Suprapubic skin (tissue), 4 donors: ENCODE measurements at places on chromosomes 4 and X.

DNA sequence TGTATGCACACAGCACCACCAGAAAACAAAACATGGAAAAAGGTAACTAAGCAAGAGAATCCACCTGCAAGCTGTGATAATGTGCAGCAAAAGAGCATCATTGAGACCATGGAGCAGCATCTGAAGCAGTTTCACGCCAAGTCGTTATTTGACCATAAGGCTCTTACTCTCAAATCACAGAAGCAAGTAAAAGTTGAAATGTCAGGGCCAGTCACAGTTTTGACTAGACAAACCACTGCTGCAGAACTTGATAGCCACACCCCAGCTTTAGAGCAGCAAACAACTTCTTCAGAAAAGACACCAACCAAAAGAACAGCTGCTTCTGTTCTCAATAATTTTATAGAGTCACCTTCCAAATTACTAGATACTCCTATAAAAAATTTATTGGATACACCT, 90.2 kb downstream of the TET2 start:
- H3K27me3 ChIP-seq, result no peaks in the 10 kb centered on the region
- no peak overlapping the region for H3K4me3 ChIP-seq
- no peaks in the 10 kb centered on the region for H3K4me1 ChIP-seq
- peaks cover 40% of the 10 kb centered on the region for H3K36me3 ChIP-seq
- DNase-seq, result no peak
- H3K27ac ChIP-seq, result no peak overlapping the region

- peaks cover 30% of the 10 kb centered on the region for H3K4me1 ChIP-seq
- H3K27ac ChIP-seq, result no peak overlapping the region
- no peak for DNase-seq
- H3K36me3 ChIP-seq, result no peaks in the 10 kb centered on the region
- H3K27me3 ChIP-seq, result no peaks in the 10 kb centered on the region
Observed at GRCh38 chr4:48645225-48645794, 134.8 kb downstream of the FRYL start.

DNA sequence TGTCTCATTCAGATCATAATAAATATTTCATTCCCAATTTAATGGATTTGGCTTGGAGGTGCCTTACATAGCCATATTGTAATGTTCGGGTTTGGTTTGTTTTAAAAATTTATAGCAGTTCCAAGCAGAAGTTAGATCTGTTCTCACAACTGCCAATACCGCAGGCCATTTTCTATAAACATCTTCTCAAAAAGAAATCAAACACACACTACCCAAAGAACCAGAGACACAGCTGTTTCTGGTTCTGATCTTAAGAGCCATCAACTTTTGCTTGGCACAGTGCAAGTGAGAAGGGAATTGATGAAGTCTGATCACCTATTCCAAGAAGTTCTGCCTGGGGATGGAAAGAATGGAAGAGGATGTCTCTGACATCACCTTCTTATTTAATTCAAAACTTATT, 22.9 kb downstream of the MID1IP1 start:
- no peak for DNase-seq
- H3K4me3 ChIP-seq, result no peak overlapping the region
- H3K36me3 ChIP-seq, result no peaks in the 10 kb centered on the region
- no peaks in the 10 kb centered on the region for H3K27me3 ChIP-seq

GRCh38 chr4:84673475-84674240, 90.7 kb downstream of the CDS1 start:
- no peak overlapping the region for H3K27ac ChIP-seq
- no peak overlapping the region for H3K4me3 ChIP-seq
- H3K36me3 ChIP-seq, result peaks cover 70% of the 10 kb centered on the region
- no peaks in the 10 kb centered on the region for H3K27me3 ChIP-seq
- H3K4me1 ChIP-seq, result no peaks in the 10 kb centered on the region
- DNase-seq, result no peak

GRCh38 chr4:69689599-69689998, 36.6 kb upstream of the UGT2A1 start:
- no peak overlapping the region for H3K4me3 ChIP-seq
- no peaks in the 10 kb centered on the region for H3K27me3 ChIP-seq
- no peak overlapping the region for H3K27ac ChIP-seq
- peaks cover 3% of the 10 kb centered on the region for H3K4me1 ChIP-seq
- no peak for DNase-seq

GRCh38 chrX:135572436-135572835, 52.0 kb downstream of the INTS6L start:
- H3K27me3 ChIP-seq, result no peaks in the 10 kb centered on the region
- DNase-seq, result no peak
- H3K36me3 ChIP-seq, result peaks cover 8% of the 10 kb centered on the region

- H3K27me3 ChIP-seq, result no peaks in the 10 kb centered on the region
- no peak overlapping the region for H3K4me3 ChIP-seq
- DNase-seq, result no peak
- peak overlapping the region; percentile 71 for H3K27ac ChIP-seq
Observed at GRCh38 chr4:7971881-7972500, 32.3 kb upstream of the AFAP1 start.

DNA sequence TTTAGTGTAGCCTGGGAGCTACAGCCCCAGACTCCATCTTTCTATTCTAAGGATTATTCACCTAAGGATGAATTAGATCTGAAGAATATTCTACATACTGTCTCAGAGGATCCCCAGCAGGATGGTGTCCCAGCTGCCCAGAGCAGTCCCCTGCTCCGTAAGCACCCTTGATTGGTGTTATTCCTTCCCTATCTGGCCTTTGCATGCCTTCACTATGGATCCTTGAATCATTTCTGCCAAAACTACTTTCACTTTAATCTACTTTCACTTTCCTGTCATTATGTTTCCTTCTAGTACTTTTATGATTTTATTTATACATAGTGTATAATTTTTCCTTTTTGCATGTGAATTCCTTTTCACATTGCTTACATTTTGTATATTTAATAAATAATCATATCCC, 39.2 kb downstream of the ARHGAP24 start:
- peaks cover 19% of the 10 kb centered on the region for H3K4me1 ChIP-seq
- no peak for DNase-seq
- no peaks in the 10 kb centered on the region for H3K27me3 ChIP-seq
- peak overlapping the region; percentile 18 for H3K4me3 ChIP-seq

DNA sequence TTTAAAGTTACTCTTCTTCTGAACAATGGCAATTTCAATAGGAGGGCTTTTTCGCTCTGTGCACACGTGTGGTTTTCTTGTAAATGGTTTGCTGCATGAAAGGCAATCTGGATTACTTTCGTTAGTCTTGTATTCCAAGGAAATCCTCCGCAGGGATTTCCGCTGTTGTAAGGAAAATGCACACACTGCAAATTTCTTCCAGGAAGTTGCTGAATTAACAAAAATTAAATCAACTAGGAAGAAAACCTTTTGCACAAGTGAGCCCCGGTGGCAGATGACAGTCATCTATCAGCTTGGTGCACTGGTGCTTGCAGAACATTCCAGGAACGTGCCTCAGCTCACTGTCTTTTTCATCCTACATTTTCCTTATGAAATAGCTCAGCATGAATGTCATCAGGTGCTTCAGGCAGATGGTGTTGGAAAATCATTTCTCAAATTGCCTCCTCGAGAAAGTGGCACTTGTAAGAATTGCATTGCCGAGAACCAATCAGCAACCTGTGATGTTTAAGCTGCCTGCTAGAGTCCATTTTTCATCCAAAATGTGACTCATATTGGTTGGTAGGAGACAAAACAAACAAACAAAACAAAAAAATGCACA, 272.4 kb upstream of the VCX start:
- H3K36me3 ChIP-seq, result no peaks in the 10 kb centered on the region
- no peaks in the 10 kb centered on the region for H3K27me3 ChIP-seq
- H3K4me3 ChIP-seq, result no peak overlapping the region
- no peak for DNase-seq
- H3K4me1 ChIP-seq, result no peaks in the 10 kb centered on the region

DNA sequence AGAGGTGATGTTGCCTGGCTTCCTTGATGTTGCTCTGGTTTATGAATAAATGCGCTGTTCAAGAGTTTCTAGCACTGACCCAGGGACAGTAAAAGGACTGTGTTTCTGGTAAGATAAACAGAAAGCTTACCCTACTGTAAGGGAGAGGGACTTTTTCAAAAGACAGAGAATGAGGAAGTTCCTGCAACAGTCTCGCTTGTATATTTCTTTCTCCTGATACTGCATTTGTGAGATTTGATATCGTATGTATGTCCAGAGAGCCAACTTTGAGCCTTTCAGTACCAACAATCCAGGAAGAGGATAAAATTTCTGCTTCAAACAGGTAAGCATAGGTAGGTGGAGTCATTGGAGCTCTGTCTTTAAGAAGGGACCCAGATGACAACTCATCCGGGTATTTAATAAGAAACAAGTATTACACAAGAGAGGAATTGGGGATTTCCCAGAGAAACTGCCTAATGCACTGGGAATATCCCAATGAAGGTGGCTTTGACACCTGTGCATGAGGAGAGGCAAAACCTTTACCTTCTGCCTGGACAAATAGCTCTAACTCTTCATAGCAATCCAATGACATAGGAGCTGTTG, 773 bp downstream of the DAPP1 start:
- no peak for DNase-seq
- H3K27ac ChIP-seq, result peak overlapping the region; percentile 83
- H3K4me1 ChIP-seq, result peaks cover 20% of the 10 kb centered on the region
- no peaks in the 10 kb centered on the region for H3K27me3 ChIP-seq

DNA sequence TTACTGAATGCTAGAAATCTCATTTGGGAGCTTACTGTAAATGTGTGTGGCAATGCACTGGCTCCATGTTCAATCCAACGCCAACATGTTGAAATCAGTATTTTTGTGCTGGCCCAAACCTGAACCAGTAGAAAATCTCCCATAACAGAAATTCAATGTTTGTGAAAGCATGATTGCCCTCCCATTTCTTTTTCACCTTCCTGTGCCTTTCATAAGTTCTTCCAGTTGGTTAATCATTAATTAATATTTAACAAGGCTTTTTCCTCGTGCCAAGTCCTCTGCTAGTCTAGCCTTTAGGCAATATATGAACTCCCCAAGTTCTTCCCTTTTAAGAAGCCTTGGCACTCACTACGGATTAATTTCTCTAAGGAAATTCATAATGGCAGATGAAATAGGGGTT, 1.3 kb upstream of the PLS3 start:
- H3K27me3 ChIP-seq, result no peaks in the 10 kb centered on the region
- peaks cover 9% of the 10 kb centered on the region for H3K4me1 ChIP-seq
- H3K4me3 ChIP-seq, result no peak overlapping the region
- no peak for DNase-seq
- H3K36me3 ChIP-seq, result no peaks in the 10 kb centered on the region

DNA sequence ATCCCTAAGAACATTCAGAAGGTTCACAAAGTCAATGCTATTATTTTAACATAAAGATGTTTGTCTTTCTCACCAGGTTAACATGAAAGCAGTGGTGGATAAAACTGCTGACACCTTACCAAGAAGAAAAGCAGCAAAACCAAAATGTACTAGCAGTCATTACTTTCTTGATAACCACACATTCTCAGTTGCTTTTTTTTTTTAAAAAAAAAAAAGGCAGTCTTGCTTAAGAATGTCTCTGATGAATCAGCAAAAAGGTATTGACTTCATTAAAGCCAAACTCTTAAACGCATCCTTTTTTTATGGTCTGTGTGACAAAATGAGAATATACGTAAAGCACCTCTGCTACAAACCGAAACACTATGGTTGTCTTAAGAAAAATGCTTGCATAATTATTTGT, 31.9 kb downstream of the CDKL2 start:
- no peaks in the 10 kb centered on the region for H3K4me1 ChIP-seq
- no peak for DNase-seq
- H3K27ac ChIP-seq, result no peak overlapping the region
- H3K36me3 ChIP-seq, result no peaks in the 10 kb centered on the region

DNA sequence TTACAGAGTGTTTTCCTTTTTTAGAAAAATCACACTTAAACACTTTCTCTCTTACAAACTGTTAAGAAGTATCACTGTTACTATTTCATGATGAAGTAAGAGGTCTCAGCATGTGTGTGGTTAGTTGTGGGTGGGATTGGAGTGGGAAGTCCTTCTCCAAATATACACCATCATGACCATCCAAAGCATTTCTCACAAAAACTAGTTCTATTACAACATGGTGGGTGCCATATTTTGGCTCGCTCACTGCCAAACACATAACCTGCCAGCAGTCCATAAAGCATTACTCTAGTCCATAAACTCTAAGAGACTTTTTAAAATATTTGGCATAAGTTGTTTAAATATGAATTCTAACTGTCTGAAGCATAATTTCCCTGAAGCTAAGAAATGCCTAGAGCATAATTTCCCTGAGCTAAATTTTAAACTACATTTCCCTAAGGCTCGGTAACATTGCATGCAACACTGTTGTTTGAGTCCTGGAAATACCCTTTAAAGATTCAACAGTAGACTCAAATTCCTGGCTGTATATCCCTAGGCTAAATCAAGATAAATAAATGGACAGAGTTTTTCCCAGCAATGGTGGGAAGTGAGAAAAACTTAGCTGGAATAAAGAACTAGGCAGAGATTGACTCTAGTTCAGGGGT, 415.0 kb upstream of the INTU start:
- H3K27me3 ChIP-seq, result no peaks in the 10 kb centered on the region
- no peak for DNase-seq
- no peak overlapping the region for H3K4me3 ChIP-seq

GRCh38 chrX:13891377-13892140, 74.7 kb upstream of the GPM6B start:
- no peaks in the 10 kb centered on the region for H3K27me3 ChIP-seq
- H3K36me3 ChIP-seq, result no peaks in the 10 kb centered on the region
- peaks cover 4% of the 10 kb centered on the region for H3K4me1 ChIP-seq
- H3K27ac ChIP-seq, result peak overlapping the region; percentile 45
- no peak for DNase-seq

DNA sequence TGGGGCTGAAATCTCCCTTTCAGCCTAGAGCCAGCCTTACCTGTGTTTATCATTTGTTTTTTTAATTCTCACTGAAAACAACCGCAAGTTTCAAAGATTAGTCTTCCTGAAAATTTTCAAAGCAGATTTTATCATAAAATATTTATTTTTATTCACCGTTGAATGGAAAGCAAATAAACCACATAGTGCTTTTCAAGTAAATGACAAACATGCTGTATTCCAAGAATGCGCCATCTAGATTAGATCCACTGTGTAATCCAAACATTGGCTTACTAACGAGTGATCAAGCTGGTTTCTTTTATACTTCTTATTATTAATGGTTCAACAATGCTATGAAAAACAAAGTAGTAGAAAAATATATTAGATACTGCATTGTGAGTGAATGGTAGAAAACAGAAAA, 1176.2 kb upstream of the IGFBP7 start:
- H3K4me1 ChIP-seq, result no peaks in the 10 kb centered on the region
- DNase-seq, result no peak
- no peaks in the 10 kb centered on the region for H3K27me3 ChIP-seq
- no peaks in the 10 kb centered on the region for H3K36me3 ChIP-seq

GRCh38 chr4:148998719-148999118, 556.5 kb upstream of the NR3C2 start:
- H3K27me3 ChIP-seq, result no peaks in the 10 kb centered on the region
- H3K36me3 ChIP-seq, result no peaks in the 10 kb centered on the region
- H3K4me1 ChIP-seq, result no peaks in the 10 kb centered on the region
- DNase-seq, result no peak

DNA sequence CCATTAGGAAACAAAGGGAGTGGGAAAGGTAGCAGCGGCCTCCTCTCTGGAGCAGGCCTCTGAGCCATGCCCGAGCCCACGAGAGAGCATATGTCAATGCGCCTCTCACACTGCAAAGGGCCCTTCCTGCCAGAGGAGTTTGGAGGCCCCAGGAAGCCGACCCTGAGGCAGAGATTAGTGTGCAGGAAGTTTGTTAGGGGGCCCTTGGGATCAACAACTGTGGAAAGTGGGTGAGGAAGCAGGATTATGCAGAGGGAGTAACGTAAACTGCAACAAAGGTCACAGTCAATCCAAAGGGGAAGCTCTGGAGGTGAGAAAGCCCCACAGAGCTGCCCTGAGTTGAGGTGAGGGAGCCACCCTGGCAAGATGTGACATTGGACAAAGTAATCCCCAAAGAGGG, 17.4 kb downstream of the RTL5 start:
- H3K27me3 ChIP-seq, result no peaks in the 10 kb centered on the region
- no peaks in the 10 kb centered on the region for H3K4me1 ChIP-seq
- no peaks in the 10 kb centered on the region for H3K36me3 ChIP-seq
